ENCODE measurements at places on chromosomes 7 and 10.

DNA sequence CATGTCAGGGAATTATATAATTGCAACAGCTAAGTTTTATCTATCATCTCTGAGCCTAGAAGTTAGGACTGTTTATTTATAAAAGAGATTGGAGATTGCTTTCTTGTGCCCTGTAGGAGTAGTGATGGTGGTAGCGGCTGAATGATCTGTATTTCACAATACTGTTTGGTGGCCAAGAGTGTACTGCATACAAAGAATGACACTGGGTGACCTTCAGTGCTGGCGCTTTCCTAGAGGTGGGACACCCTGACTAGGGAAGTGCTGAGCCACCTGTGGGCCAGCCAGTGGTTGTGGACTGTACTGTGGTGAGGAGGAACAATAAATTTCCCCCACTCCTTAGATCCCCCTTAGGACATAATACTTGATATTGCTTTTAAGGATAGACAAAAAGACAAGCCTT lies 53.0 kb downstream of the COPG2 start:
- DNase-seq: no peak

GRCh38 chr10:5592070-5592469 lies 67.3 kb downstream of the CALML3 start:
- DNase-seq: no peak

DNA sequence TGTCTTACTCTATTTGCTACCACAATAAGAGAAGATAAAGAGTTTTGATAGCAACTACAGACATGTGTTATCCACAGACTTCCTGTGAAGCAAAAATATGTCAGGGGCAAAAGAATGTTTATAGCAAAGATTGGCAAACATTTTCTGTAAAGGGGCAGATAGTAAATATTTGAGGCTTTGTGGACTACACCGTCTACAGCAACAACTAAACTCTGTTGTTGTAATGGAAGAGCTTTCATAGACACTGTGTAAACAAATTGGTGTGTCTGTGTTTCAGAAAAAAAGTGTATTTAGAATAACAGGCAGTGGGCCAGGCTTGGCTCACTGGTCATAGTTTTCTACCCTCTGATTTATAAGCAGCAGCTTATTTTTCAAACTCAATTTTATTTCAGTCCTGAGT lies 521.4 kb downstream of the ANKRD7 start:
- DNase-seq: no peak

GRCh38 chr10:116696919-116697318 lies 45.4 kb downstream of the HSPA12A start:
- no peak for DNase-seq

DNA sequence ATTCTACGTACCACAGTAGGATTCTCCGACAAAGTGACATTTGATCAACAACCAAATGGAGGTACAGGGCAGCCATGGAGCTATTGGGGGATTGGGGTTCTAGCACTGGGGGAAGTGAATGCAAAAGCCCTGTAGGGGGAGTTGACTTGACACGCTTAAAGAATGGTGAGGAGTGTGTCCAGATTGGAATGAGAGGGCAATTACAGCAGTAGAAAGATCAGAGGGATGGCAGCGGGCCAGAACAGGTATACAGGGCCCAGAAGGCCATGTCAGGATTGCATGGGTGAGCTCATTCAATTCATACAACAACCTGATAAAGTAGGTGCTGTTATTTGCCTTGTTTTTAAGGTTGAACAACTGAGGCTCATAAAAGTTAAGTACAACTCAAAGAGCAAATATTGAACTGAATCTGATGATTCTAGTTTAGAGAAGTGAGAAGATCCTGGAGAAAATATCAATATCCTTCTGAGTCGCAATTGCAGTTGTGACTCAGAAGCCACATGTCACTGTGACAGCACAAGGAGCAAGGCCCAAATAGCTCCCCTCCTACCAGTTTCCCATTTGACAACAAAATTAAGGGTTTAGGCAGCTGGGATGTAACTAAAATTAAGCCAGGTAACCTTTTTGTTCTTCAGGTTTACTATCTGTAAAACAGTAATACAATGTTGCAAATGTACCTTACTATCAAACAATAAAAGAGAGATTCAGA lies 28.0 kb upstream of the CTTNBP2 start:
- no peak for DNase-seq

- no peak for DNase-seq
Observed at GRCh38 chr7:149544028-149544427, 46.4 kb upstream of the ZNF746 start.

DNA sequence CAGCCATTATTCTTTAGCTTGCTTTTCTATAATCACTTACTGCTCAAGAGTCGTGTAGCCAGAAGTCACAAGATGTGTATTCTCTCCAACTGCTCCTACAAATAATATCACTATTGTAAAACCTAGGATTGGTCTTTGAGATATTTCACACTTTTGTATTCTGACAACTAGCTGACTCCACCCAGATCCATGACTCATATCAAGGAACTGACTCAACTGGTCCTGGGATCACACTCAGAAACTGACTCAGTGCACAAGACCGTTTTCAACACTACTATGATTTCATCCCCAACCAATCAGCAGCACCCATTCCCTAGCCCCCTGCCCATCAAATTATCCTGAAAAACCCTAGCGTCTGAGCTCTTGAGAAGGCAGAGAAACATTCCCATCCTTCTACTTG lies 56.5 kb upstream of the ORC5 start:
- no peak for DNase-seq
